ENCODE measurements at places on chromosomes 1 and 21.

DNA sequence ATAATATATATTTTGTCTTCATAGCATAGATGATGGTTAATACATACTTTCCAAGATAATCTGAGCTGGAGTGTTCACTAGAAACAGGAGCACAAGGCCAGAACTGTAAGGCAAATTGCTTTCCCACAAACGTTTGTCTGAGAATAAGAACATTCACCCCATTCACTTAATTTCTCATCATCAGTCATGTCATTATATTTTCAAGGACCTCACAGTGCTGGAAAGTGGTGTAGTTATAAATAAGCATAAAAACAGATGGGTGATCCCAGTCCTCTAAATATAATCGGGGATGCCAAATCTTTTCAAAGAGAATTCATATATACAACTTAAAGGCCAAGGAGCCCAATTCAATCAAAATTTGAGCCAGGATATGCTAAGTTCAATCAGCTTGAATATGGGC is 8.4 kb downstream of the PRRX1 start:
- no peak overlapping the region for H3K4me3 ChIP-seq
- H3K4me1 ChIP-seq, result peaks cover 10% of the 10 kb centered on the region
- DNase-seq, result no peak
- no peak overlapping the region for H3K27ac ChIP-seq
- no peaks in the 10 kb centered on the region for H3K36me3 ChIP-seq
- H3K27me3 ChIP-seq, result peaks cover 10% of the 10 kb centered on the region

GRCh38 chr1:193104502-193104906 is 710 bp downstream of the GLRX2 start:
- peaks cover 22% of the 10 kb centered on the region for H3K4me1 ChIP-seq
- peak overlapping the region; percentile 98 for H3K27ac ChIP-seq
- peaks cover 8% of the 10 kb centered on the region for H3K36me3 ChIP-seq
- peak; percentile 75 for DNase-seq
- H3K4me3 ChIP-seq, result peak overlapping the region; percentile 89

DNA sequence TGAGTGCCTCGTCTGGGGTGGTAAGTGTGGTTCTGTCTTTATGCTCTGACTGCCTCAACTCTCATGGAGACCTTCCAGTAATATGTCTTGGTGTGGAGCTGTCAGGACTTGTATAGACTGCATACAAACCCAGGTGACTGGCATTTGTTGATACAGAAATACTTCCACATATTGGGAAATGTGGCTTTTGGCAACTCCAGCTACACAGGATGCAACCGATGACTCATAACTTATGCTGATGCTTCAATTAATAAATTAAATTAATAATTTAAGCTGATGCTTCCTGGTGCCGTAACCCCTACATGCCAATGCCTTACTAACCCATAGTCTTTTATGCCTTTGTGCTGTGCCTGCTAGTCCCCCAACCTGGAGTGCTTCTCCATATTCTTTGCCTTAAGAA is 72.3 kb upstream of the ARTN start:
- DNase-seq, result no peak
- H3K4me3 ChIP-seq, result no peak overlapping the region
- peaks cover 23% of the 10 kb centered on the region for H3K4me1 ChIP-seq
- H3K36me3 ChIP-seq, result no peaks in the 10 kb centered on the region

DNA sequence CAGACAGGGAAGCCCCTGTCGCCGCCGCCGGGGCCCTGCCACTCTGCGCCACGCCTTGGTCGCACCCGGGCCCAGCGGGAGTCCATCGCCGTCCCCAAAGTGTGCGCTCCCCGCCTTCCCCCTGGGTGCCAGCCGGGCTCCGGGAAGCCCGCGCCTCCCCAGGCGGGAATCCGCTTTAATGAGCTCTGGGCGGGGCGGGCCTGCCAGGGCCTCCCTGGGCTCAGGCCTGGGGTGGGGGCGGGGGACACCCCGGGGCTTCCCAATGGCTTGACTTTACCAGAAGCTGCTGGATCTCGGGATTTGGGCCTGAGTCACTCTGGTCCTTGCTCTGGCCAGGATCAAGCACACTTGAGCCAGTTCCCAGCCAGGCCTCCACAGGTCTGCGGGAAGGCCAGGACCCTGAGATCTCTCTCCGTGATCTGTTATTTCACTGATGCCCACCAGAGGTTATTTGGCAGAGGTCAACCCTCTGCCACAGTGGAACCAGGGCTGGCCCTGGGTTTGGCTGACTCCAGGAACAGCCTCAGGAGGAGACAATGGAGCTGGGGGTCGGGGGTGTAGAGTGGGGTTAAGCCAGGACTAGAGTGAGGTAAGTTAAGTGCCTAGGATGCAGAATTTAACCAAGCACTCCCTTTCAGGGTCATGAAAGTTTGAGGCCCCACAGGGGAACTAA is 178.4 kb upstream of the EDN2 start:
- H3K36me3 ChIP-seq, result no peaks in the 10 kb centered on the region
- H3K27ac ChIP-seq, result peak overlapping the region; percentile 83
- no peak for DNase-seq

- peak; percentile 60 for DNase-seq
- no peak overlapping the region for H3K27ac ChIP-seq
- peaks cover 12% of the 10 kb centered on the region for H3K4me1 ChIP-seq
- H3K4me3 ChIP-seq, result no peak overlapping the region
- no peaks in the 10 kb centered on the region for H3K27me3 ChIP-seq
These were observed 9.1 kb downstream of the PPFIA4 start for GRCh38 chr1:203035111-203036000.

DNA sequence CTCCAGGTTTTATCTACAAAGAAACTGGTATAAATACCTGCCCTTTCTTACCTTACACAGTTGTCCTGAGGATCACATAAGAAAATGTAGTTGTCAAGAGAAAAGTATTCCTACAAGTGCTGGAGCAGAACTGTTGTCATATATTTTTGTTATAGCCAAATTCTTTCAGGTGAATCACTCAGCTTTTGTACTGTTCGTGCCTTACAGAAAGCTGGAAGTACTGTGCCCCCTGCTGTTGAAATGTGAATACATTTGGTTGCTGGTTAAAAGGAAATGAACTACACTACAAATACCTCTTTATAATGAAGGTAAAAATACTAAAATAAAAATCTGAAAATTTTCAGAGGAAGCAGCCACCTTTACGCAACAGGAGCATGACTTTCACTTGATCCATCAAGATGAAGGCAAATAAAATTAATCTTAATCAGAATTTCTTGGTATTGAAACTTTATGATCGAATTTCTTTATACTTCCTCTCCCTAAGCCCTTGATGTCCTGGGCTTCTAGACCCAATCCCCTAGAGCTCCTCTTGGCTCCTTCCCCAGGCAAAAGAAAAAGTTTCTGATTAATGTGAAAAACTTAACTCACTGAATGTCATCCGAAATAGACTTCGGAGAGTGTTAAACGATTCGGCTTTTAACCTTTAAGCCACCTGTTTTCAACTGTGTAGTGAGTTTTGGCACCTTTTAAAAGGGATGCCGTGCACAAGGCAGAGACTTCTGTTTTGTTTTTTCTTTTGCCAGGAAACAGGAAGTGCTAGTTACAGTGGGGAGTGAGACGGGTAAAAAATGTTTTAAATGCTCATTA is 12.5 kb downstream of the CHML start:
- H3K4me1 ChIP-seq, result peaks cover 14% of the 10 kb centered on the region
- DNase-seq, result no peak
- H3K27ac ChIP-seq, result no peak overlapping the region
- H3K4me3 ChIP-seq, result no peak overlapping the region
- no peaks in the 10 kb centered on the region for H3K27me3 ChIP-seq

DNA sequence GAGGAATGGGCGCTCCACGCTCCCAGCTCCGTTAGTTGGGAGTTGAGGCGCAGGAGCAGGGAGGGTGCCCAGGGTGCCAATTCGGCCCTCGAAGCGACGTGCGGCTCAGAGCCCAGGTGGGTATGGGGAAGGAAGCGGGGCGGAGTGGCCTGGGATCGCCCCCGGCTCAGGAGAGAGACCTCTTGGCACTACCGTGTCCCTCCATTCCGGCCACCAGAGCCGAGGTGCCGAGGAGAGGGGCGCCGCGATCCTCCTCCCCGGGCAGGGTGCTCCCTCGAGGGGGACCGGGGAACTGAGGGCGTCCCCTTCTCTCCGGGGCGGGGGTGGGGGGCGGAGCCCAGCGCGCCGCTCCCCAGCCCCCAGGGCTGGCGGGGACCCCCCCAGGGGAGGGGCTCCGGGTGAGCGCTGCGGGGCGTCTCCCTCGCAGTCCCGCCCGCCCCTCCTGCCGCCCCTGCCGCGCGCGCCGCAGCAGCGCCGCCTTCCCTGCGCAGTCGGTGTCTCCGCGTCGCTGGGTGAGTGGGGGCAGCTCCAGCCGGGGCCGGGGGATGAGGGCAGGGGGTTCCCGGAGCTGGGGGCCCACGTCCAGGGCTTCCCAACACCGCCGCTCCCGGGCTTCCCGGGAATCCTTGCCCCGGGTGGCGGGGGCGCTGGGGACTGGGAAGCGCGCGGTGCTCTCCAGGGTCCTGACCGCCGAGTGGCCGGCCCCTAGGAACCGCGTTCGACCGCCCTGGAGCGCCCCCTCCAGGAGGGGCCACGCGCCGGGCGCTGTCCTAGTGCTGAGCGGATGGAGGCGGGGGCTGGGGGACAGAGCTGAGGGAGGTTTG is at the start of gene HPCA:
TSS of gene HPCA (plus strand) at position 488 of the 824 bp plus-strand sequence. CDS start 2,408 bp downstream, outside the sequence.
- peak within 1 kb of the TSS; percentile 38 for H3K4me3 ChIP-seq
- H3K27ac ChIP-seq, result no peak within 1 kb of the TSS
- peaks cover 43% of the 10 kb centered on the region for H3K27me3 ChIP-seq

- H3K27ac ChIP-seq, result no peak overlapping the region
- H3K36me3 ChIP-seq, result no peaks in the 10 kb centered on the region
- H3K4me1 ChIP-seq, result no peaks in the 10 kb centered on the region
- no peak for DNase-seq
These were observed 114.5 kb upstream of the LYPLAL1 start for GRCh38 chr1:219058891-219059820.

All from suprapubic skin (tissue), 4 donors.